ENCODE measurements at places on chromosomes 6 and 20. TPM values are rescaled to one million over a fixed set of nuclear protein-coding genes. Genes with fewer than 3 reads are reported as not detected.

Gene SPINT4
- total RNA-seq, result not detected

Gene TPBG
- total RNA-seq, result 128 TPM

Gene GTSF1L
- not detected for total RNA-seq

Gene WFDC5
- total RNA-seq, result 0.33 TPM

Gene ARMC12
- 0.73 TPM for total RNA-seq
